ENCODE measurements at places on chromosomes 3 and 15. TPM values are rescaled to one million over a fixed set of nuclear protein-coding genes. Genes with fewer than 3 reads are reported as not detected.

GRCh38 chr3:42503957-42504333 is 1.5 kb downstream of the VIPR1 start:
- DNase-seq = no peak

GRCh38 chr3:3628676-3629328 is 170.4 kb upstream of the LRRN1 start:
- DNase-seq = no peak

- peak; percentile 93 for DNase-seq
Measured at GRCh38 chr3:9396301-9396631, 1.1 kb upstream of the SETD5 start.

GRCh38 chr3:4771243-4771642 is 208.0 kb upstream of the BHLHE40 start:
- DNase-seq = no peak

DNA sequence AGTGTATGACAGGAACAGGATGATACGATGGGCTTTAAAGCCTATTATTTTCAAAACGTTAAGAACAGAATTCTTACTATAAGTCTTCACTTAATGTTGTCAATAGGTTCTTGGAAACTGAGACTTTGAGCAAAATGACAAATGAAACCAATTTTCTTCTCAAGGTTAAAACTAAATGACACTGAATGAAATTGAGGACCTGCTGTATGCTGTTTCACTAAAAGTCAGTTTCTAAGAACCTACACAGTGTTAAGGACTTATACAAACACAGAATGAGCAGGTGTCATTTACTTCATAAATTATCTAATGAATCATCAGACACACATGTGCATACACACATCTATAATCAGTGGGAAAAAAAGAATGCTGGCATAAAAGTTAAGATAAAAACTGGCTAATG is 106.9 kb downstream of the RFTN1 start:
- DNase-seq = no peak

- DNase-seq = no peak
Measured at GRCh38 chr3:148901987-148902791, 37.1 kb downstream of the CPA3 start.

GRCh38 chr15:72034859-72035650 is 82.9 kb downstream of the MYO9A start:
- no peak for DNase-seq

DNA sequence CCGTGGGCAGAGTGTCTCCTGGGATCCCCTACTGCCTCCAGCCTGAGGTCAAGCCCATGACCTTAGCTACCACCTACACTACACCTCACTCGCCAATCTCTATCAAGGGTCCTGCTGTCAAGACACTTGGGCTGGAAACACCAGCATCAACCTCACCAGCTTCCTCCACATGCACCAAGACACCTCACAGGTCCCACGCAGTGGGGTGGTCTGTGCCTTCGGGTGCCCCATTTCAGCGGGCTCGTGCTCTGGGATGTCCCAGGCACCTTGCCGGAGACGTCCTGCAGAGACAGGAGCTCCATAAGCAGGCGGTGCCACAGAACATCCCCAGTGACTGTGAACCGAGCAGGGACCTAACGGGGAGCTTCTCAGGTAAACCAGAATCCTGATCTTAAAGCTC is 20.0 kb downstream of the CYFIP1 start:
- no peak for DNase-seq

GRCh38 chr3:125437631-125438435 is 62.7 kb upstream of the ZNF148 start:
- peak; percentile 71 for DNase-seq

- DNase-seq = peak; percentile 25
Measured at GRCh38 chr3:181176601-181177000, 187.1 kb upstream of the DNAJC19 start.

DNA sequence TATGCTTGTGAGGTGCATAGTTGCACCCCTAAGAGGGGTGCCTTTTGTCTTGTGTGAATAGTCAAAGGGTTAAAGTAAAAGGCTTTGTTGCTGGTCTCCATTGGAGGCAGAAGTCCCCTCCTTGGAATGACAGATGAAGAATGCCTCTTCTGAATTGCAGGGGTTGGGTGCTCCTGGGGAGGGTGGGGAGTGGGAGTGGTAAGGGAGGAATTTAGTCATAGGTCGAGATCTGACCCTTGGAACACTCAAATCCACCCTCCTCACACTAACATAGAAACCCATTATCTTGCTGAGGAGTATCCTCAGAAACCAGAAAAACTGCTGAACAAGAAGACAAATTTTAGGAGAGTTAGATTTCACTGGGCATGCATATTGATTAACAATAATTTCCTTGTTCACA is 4.7 kb downstream of the CTXND1 start:
- DNase-seq = no peak

- peak; percentile 44 for DNase-seq
Measured at GRCh38 chr3:157175691-157176507, 16.0 kb upstream of the CCNL1 start.

- no peak for DNase-seq
Measured at GRCh38 chr15:78617516-78617915, 3.3 kb downstream of the CHRNA3 start.

Gene CFAP100
- total RNA-seq = not detected

Gene DUOX1
- not detected for total RNA-seq

Gene CTNNB1
- total RNA-seq = 112 TPM

Gene PPCDC
- total RNA-seq = 27.3 TPM

Gene ZPLD1
- not detected for total RNA-seq

Gene FOXL2
- not detected for total RNA-seq

Gene ZSCAN2
- 6.5 TPM for total RNA-seq

Gene RASL12
- total RNA-seq = not detected

Gene SUCNR1
- not detected for total RNA-seq

Gene EPHA3
- 0.08 TPM for total RNA-seq

Data from activated CD8-positive, alpha-beta T cell treated with anti-CD3 and anti-CD28 coated beads, Interleukin-2, amount 10 ng/mL, durations not matched to agents 7 days and 5 days (primary cell).